ENCODE measurements at places on chromosomes 3 and 15.

DNA sequence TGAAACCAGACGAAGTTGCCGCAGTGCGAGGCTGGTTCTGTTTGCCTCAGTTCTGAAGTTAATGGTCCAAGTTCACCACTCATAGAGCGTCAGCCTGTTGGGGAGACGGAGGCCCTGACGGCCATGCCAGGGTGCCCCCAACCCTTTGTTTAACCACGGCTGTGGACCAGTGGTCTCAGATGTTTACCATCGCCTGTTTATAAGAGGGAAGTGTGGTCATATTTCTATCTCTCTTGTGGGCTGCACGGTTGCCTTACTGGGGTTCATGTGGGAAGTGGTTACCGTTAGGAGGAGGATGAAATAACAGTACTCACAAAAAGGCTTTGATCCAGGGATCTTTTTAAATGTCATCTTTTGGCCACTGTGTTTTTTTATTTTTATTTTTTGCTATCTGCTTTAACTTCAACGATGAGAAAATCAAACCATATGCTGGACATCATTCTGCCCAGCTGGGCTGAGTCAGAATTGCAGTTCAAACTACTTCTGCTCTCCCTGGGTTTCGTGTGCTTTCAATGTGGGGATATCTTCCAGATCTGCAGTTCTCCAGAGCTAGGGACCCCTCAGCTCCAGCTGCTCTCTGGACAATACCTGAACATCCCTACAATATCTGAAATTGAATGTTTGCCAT lies 17.8 kb downstream of the SMAD3 start:
- DNase-seq: no peak

DNA sequence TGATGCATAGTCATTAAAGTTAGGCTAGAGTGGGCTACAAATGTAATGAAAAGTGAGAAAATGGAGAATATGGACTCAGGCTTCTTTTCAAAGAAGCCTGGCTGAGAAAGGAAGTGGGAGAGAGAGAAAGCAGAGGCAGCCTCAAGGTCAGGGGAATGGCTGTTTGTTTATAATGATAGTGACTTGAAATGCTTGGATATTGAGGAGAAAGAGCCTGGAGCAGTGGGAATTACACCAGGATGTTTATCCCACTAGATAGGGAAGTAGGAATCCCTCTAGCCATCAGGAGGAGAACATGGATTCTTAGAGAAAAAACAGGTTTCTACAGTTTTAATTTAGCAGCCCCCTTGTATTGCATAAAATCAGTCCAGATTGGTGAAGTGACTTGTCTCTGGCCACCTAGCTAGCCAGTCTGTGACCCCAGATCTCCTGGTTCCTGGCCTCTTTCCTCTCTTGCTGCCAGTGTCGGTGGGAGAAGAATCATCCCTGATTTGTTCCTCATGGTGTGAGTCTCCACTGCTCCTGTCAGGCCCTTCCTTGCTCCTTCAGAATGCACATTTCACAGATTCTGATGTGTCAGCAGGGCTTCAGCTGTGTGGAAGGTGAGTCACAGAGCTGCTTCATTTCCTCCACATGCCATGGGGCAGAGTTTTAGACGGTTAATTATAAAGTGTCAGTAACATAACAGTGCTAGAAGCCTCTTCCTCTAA lies 32.9 kb downstream of the SEMA6D start:
- DNase-seq: no peak

DNA sequence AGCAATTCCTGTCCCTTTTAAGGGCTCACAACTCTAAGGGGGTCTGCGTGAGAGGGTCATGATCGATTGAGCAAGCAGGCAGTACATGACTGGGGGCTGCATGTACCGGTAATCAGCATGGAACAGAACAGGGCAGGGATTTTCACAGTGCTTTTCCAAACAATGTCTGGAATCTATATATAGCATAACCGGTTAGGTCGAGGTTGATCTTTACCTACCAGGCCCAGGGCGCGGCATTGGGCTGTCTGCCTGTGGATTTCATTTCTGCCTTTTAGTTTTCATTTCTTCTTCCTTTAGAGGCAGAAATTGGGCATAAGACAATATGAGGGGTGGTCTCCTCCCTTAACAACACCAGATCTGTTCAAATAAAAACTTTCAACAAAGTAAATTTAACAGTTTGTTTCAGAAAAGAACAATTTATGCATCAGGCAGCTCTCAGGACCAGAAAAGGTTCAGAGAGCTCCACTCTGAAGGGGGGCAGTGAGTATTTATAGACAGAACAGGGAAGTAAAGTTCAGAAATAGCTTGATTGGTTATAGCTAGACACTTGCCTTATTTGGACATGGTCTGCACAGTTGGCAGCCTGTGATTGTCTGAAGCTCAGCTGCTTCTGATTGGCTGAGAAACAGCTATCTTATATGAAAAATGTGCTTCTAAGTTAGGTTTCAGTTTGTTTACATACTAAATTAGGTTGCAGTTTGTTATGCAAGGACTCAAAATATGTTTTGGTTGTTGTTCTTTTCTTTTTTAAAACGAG lies 17.2 kb upstream of the B4GALT4 start:
- no peak for DNase-seq

DNA sequence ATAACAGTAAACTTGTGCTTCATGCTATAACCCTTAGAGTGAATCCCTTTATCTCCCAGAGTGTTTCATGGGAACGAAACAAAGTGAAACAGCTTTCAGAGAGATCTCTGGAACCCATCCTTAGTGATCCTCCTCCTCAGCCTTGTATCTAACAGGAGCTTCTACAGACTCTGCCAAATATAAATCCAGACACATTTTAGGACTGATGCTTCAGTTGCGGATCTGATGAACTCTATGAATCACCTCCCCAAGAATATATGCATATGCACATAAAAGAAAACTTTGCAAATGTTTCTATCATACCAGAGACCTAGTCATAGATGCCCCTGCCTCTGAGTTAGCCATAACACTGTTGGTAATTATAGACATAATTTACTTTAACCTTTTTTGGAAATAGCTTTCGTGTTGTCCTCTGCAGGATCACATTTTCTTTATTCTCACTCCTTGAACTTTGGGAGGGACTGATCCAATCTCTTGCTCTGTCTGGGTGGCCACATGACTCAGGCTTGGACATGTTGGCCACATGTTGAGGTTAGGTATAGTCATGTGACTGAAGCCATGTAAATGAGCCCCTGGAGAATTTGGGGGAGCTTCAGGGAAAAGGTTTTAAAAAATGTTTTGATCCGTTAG lies 306.4 kb upstream of the CNTN3 start:
- no peak for DNase-seq

DNA sequence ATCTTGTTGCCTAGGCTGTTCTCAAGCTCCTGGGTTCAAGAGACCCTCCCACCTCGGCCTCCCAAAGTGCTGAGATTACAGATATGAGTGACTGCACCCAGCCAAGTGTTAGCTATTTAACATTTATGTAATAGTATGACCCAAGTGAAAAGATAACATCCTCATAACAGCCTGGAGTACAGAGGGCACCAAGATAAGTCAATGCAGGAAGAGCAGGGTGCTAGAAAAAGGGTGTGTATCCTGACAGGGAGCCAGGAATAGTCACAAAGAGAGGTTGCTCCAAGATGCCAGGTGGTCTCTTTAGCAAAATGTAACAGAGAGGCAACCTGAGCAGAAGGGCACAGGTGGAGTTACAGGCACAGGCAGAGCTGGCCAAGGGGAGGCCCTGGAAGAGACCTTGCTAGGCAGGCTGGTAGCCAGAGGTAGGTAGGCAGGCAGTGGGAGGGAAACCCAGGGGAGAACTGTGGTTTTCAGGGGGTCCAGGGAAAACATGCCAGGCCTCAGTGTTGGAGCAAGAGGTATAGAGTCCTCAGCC lies 277.4 kb downstream of the ERC2 start:
- DNase-seq: no peak

DNA sequence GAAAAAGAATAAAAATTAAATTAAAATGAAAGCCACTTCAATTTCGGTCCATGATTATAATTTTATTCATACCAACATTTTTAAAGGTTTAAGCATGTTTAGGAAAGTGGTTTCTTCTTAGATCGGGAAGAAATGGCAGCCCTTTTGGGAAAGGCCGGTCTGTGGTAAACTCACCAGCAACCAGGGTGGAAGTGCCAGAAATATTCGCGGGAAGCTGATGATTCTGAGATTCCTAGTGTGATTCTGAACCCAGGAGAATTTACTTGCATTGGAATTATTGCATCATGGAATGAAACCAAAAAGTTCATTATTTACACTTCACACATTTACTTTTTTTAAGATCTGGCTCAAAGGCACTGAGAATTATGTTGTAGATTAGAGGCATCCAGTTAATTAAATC lies 97.2 kb upstream of the CCNL1 start:
- no peak for DNase-seq

GRCh38 chr3:48560648-48561018 lies 2.9 kb downstream of the UCN2 start:
- no peak for DNase-seq

- no peak for DNase-seq
Observed at GRCh38 chr3:119322021-119322834, 28.0 kb downstream of the ARHGAP31 start.

DNA sequence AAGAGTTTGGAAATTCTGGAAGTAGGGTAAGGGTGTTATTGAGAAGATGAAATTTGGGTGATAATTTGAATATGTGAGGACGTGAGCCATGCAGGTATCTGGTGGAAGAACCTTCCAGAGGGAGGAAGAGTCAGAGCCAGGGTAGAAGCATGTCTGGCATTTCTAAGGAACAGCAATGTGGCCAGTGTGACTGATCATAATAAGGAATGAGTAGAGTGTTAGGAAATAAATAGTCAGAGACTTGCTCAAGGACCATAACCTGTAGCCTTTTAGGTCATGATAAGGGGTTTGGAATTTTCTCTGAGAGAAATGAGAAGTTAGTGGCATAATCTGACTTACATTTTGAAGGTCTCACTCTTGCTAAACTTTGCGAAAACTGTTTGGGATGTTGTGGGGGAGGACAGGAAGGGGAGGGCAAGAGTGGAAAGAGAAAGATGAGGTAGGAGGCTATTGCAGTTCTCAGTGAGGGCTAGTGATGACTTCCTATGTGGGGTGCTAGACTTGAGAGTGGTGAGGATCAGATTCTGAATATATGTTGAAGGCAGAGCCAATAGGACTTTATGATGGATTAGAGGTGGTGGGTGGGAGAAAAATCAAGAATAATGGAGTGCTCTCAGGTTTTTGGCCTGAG lies 568.3 kb downstream of the AGBL1 start:
- no peak for DNase-seq

- DNase-seq: no peak
Observed at GRCh38 chr15:100765467-100766241, 114.0 kb upstream of the ALDH1A3 start.

DNA sequence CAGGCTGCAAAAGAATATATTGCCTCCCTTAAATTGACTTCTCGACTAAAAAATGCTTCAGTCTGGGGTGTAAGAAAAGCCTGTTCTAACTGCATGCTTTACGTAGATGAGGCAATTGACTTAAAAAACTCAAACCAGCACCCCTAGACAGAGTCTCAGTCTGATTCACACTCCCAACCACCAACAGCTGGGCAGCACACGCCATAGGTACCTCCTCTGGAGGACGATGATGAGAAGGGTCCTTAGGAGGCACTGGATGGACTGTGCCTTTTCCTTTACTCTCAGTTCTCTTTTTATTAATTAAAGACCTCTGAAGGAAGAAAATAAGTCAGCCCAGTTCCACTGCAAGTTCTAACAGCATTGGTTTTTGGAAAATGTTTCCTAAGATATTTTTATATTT lies 175.0 kb downstream of the PDZRN3 start:
- DNase-seq: no peak

GRCh38 chr3:174973465-174973864 lies 114.3 kb downstream of the NAALADL2 start:
- no peak for DNase-seq

Data from stimulated activated CD8-positive, alpha-beta memory T cell treated with anti-CD3 and anti-CD28 coated beads, Interleukin-12 subunit alpha, Interleukin-12 subunit beta, amount 100 ng/mL, for 4 hours (primary cell).